ENCODE measurements at places on chromosomes 1 and 21.

- DNase-seq = no peak
Observed at GRCh38 chr1:207243442-207244408, 77.8 kb upstream of the CD55 start.

DNA sequence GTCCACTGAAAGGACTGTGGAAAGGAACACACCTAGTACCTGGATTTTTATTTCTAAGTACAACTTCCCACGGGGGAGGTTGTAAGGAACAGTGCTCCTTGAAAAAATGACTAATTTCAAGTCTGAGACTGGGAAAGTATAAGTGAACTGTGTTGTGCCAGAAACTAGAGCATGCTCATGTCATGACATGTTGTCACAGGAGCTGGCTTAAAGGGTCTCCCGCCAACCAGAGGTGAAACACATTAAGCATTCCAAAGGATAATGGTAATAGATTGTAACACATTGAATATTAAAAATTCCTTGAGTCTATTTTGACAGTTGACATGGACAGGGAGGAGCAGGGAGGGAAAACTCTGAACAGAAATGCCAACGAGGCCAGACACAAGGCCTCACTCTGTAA is 6.3 kb downstream of the ATP2B4 start:
- DNase-seq = no peak

- no peak for DNase-seq
Observed at GRCh38 chr1:57874418-57874877, 450.6 kb upstream of the DAB1 start.

GRCh38 chr21:27513016-27513415 is 546.1 kb upstream of the ADAMTS5 start:
- DNase-seq = no peak

- peak; percentile 77 for DNase-seq
Observed at GRCh38 chr1:154431586-154432373, 26.6 kb downstream of the IL6R start.

- no peak for DNase-seq
Observed at GRCh38 chr1:15674386-15675159, 9.5 kb upstream of the PLEKHM2 start.

GRCh38 chr1:40610156-40610555 is 55.3 kb downstream of the RIMS3 start:
- no peak for DNase-seq

- no peak for DNase-seq
Observed at GRCh38 chr1:161113915-161114314, 3.9 kb downstream of the PFDN2 start.

DNA sequence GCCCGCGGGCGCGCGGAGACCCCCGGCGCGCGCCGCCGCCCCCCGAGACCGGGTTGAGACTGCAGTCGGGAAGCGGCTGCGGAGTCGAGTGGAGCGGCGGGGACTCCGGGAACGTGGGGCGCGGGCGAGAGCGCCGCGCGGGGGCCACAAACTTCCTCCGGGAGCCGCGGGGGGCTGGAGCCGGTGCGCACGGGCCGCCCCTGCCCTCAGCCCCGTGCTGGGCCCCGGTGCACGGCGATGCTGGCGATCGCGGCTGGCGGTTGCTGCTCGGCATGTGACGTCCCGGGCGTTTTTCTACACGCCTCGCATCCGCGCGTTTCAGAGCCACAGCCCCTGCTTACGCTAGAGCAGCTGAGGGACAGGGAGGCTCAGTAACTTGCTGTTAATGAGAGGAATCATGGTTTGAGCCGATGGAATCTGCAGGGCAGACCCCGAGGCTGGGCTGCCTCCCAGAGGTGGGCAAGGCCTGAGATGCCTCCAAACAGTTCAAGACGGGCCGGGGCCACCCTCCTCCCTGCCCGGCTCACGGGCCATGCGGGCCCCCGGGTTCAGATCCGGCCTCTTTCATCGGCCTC is 520 bp downstream of the TMEM201 start:
- peak; percentile 61 for DNase-seq

- DNase-seq = no peak
Observed at GRCh38 chr1:218886101-218886871, 287.4 kb upstream of the LYPLAL1 start.

DNA sequence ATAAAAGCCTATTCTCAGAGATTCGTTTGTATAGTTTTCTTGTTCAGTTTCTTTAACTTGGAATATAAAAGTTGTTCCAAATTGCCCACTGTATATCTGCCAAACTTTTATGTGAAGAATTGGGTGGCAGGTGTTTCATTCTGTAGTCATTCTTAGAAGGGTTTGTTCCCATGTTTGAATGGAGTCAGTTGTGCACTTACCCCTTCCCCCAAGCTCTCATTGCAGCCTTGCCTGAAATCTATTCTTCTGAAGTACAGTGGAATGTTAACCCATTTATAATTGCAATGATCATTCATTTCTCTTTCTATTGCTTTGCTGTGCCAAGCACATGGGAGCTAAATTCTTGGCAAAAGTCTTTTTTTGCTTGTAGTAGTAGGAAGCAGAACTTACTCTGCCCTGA is 375.3 kb upstream of the C1orf87 start:
- DNase-seq = no peak

DNA sequence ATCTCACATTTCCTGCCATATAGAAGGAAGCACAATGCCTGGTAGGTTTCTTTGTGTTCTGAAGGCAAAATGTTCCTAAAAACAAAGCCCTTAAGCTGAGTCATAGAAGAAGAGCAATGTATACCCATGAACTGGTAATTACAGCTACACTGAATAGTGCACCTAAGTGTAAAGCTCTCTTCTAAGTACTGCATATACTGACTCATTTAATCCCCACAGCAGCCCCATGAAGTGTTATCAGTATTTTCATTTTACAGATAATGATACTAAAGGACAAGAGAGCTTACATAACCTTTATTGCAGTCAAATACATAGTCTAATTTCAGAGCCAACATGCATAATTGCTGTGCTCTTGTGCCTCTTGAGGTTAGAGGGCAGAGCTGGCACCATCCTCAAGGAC is 239.9 kb downstream of the DPYD start:
- DNase-seq = no peak
